ENCODE measurements at places on chromosomes 16 and 17. TPM values are rescaled to one million over a fixed set of nuclear protein-coding genes. Genes with fewer than 3 reads are reported as not detected.

Gene TBC1D3C
- not detected for total RNA-seq

Gene C16orf54
- 3.0 TPM for total RNA-seq

DNA sequence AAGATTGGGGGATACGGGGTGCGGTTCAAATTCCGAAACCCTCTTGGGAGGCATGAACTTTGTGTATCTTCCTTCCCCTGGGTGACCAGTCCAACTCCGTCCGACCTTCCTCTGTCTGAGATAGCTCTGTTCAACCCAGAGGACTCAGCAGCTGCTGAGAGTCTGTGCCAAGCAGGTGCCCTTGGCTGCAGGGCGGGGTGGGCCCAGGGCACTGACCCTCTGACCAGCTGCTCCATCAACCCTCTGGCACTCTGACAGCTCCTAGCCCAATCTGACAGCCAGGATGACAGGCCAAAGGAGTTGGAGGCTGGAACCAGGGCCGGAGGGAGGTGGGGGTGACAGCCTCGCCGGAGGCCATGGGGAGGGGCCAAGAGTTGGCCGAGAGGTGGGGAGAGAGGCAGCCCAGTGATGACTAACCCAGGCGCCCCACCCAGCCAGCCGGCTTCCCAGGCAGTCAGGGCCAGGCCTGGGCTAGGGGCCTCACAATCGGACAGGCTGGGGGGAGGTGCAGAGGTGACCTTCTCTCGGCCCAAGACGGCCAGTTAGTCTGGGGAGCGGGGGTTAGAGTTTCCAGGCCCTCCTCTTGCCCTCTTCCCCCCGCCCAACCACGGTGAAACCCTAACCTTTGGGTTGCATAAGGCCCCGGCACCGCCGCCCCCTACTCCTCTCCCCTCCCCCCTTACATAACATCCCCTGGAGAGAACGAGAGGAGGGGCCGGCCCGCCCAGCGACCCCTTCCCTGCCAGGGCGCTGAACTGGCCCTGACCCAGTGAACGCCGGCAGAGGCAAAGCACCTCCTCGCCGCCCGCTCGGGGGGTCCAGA is 5.0 kb upstream of the TLCD2 start:
- DNase-seq = peak; percentile 79

GRCh38 chr17:40287159-40287493 is 553 bp upstream of the CDC6 start:
- DNase-seq = no peak

DNA sequence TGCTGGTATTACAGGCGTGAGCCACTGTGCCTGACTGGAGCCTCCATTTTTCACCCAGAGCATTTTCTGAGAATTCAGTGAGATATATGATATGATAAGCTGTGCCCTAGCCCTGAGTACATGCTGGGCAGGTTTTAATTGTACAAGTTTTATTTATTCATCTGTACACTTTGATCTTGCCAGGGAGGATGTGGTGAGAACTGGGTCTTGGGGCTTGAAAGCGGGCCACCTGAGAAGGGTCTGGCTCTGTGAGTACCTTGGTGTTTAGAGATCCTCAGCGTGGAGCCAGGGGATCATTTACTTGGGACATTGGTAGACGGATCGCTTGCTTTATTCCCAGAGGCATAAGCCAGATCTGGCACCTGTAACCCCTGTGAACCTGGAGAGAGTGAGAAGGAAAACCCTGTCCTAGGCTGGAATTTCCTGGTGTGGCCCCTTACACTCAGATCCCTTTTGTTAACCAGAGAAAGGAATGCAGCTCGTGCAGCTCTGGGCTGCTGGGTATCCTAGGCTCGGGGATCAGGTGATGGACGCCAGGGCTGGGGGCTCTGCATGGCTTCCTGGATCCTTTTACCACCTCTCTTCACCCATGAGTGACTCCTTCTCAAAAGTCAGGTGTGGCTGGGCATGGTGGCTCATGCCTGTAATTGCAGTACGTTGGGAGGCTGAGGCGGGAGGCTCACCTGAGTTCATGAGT is 91.9 kb downstream of the ABCC1 start:
- no peak for DNase-seq

GRCh38 chr17:40425741-40426140 is 8.0 kb upstream of the TOP2A start:
- DNase-seq = no peak

- DNase-seq = no peak
Measured at GRCh38 chr17:32239456-32239855, 26.2 kb upstream of the RHBDL3 start.

DNA sequence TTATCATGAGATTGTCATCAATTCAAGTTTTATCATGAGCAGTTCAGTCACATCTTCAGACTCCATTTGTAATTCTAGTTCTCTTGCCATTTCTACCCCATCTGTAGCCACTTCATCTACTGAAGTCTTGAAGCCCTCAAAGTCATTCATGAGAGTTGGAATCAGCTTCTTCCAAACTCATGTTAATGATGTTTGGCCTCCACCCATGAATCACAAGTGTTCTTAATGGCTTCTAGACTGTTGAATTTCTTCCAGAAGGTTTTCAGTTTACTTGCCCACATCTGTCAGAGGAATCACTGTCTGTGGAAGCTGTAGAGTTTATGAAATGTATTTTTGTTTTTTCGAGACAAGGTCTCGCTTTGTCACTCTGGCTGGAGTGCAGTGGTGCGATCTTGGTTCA is 16.0 kb downstream of the NSRP1 start:
- no peak for DNase-seq

- peak; percentile 73 for DNase-seq
Measured at GRCh38 chr17:28746611-28747050, 2.8 kb downstream of the TRAF4 start.
